ENCODE measurements at places on chromosomes 1 and 21.

- DNase-seq = no peak
These were observed 20.6 kb downstream of the ETNK2 start for GRCh38 chr1:204130981-204131892.

DNA sequence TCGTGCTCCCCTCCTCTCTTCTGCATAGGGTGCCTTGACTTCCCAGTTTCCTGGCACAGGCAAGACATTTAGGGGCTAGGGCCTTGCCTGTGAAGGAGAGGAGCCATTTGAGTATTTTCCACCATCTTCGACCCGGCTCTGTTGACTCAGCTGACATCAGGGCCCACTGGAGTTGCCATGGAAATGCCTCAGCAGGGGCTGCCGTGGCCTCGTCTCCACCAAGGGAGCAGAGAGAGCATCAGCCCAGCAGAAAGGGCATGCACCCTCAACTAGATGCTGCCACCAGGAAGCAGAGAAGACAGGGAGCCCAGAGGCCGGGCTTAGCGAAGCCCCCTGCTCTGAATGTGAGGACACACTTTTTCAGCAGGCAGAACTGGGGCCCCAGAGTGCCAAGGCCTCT is 101.9 kb upstream of the ACTL8 start:
- DNase-seq = no peak

GRCh38 chr1:165056914-165057313 is 299.6 kb downstream of the LMX1A start:
- no peak for DNase-seq

DNA sequence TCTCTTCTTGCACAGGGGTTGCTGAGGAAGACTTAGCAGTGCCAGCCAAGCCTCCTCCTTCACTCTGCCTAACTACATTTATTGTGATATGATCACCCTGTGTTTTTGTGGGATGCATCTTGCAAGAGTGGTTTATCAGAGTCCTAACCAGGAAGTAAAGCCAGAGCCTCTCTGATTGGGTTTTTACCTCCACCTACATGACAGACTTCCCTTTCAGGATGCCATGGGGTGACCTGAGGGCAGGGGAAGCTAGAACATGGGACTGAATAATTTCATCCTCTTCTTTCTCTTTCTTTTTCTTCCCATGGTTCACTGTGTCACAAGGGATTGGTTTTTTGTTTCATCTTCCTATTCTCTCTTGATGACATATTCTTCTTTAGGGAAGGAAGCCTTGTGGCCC is 146.6 kb downstream of the HHAT start:
- no peak for DNase-seq

DNA sequence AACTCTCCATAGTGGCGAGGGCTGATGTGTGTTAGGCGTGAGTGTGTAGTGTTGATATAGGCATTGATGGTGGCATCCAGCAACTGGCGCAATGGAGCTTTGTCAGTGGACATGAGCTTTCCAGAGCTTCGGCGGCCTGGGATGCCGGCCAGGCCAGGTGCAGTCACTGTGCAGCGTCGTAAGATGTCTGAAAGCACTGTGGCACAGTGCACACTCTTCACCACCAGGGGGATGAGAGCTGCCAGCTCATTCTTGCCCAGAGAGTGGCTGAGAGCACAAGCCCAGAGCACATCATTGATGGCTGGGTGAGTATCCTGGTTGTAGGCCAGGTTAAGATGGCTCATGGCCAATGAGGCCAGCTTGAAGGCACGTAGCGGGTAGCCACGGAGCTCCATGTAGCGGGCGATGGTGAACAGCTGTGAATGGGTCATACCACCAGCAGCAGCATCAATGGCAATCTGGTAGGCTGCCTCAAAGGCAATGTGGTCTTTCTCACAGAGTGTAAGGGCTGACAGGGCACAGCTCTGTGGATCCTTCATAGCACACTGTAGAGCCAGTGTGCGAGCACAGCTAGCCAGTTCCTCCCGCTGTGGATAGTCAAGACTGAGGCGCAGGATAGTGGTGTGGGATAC is 6.7 kb downstream of the UROD start:
- peak; percentile 51 for DNase-seq

DNA sequence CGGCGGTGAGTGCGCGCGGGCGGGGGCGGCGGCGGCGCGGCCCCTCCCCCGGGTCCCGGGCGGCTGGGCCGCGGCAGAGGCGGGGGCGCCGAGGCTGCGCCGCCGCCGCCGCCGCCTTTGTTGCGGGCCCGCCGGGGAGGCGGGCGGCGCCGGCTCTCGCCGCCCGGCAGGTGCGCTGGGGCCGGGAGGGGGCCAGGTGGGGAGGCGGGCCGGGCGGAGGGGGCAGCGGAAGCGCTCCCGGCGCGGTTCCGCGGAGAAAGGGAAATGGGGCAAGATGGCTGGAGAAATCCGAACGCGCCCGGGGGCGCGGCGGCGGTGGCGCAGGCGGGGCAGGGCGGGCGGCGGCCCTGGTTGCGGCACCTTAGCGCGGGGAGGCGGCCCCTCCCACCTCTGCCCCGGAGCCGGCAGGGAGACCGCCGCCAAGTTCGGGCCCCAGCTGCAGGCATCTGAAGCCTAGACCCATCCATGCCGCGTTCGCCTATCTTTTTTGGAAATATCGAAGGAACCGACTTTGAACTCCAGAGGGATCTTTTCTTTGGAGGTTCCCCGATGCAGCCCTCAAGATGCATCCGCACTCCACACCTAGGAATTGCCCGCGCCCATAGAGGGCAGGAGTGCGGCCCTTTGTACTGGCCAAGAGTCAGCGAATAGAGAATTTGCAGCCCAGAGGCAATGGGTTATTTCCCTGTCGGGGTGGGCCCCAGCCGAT is 479 bp downstream of the POGK start:
- peak; percentile 35 for DNase-seq

DNA sequence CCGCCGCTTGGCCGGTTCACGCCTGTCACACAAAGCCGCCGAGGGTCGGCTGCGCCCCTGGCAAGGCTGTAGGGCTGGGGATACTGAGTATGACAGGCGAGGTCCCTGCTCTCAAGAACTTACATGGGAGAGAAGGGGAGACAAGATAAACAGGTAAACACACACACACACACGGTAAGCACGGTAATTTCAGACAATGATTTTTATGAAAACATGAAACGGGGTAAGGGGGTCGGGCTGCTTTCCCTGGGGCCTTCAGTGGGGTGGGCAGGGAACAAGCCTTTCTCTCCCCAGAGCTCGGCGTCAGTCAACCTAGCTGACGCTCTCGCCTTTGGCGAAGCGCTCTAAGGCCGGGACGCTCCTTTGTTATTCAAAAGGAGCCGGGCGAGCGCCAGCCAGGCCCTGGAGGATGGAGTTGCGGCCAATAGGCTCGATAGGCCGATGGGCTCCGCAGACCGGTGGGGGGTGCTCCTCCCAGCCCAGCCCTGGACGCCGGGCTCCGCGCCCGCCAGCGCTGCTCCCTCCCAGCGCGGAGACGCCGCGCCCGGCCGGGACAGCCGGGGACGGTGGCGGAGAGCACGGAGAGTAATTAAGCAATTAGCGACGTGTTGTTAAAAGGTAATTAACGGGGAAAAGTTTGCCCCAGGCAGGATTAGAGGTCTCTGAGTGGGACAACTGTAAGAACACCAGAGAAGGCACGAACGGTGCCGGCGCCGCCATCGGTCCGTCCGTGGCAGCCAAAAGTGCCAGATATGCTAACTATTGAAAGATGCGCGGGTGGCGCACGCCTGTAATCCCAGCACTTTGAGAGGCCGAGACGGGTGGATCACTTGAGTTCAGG is 950 bp upstream of the INKA2 start:
- DNase-seq = no peak

DNA sequence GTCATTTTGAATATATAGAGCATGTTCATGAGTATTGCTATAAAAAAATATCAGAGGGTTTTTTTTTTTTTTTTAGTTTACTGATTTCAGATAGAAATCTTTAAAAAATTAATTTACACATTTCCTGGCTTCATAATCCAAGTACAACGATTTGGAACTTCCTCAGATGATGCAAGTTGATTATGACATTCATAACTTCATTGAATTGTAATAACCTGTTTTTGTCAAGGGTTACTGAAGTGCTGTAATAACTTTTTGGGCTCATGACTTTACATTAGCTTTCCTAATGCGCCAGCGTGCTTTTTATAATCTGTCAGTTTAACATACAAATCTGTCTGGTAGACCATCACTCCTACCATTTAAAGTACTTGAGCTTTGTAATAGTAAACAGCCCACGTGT is 81.3 kb downstream of the SASS6 start:
- no peak for DNase-seq

- no peak for DNase-seq
These were observed 32.6 kb downstream of the NENF start for GRCh38 chr1:212465311-212465710.
